Mucosa of gallbladder (tissue), 1 donor: ENCODE measurements at places on chromosomes 6 and 20. TPM values are rescaled to one million over a fixed set of nuclear protein-coding genes. Genes with fewer than 3 reads are reported as not detected.

AIF1 gene
- 26.8 TPM for total RNA-seq

DNA sequence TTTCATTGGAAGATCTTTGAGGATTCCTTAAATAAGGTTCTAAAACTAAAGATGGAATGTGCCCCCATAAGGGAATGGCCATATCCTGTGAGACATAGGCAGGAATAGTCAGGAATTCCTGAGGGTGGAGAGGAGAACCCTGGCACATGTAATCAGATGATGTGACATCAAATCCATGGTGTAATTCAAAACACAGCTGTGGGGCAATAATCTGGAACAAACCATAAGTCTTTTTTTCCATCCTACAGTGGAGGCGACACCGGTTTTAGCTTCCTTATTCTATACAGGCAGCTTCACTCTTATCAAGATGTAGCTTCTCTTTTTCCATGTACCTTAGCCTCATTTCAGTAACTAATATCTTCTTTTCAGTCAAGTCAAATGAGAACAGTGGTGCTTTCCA is 133.6 kb upstream of the CITED2 start:
- DNase-seq: no peak

B3GAT2 gene
- 0.03 TPM for total RNA-seq

GRCh38 chr6:52305948-52306767 is 21.6 kb upstream of the MCM3 start:
- DNase-seq: no peak
